Occipital lobe (tissue), 3 donors: ENCODE measurements at places on chromosomes 6 and 20. TPM values are rescaled to one million over a fixed set of nuclear protein-coding genes. Genes with fewer than 3 reads are reported as not detected.

GRCh38 chr20:18705490-18705889, 108.1 kb upstream of the SCP2D1 start:
- DNase-seq, result no peak

DNA sequence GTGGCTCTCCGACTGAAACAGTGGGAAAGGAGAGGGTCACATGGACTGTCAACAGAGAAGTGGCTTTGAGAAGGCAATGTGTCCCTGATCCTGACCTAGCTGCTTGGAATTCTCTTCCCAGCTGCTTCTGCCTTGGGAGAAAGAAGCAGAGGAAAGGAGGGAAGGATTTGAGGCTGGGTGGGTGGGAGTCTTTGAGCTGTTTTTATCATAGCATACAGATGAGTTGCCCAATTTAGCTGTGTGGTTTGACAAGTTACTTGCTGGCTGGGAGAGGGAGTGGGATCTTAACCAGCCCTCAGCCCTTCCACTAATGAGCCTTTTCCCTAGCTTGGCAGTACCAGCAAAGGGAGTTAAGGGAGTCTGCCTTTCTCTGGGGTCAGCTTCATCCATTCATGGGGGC, 51.1 kb upstream of the MYL9 start:
- no peak for DNase-seq

DNA sequence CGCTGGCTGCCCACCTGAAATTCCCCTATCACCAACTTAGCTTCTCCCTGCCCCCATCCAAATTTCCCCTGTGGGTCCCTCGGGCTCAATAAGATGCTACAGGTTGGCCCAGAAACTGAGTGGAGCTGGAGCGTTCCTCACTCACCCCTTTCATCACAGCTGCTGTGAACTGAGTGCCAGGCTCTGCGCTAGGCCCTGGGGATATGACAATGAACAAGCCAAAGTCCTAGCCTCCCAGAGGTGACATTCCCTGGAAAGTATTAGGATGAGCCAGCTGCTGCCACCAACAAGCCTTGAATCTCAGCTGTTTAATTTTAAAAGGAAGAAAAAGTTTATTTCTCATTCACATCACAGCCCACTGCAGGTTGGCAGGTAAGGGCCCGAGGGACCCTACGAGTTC, 86.6 kb upstream of the EYA2 start:
- DNase-seq, result no peak

DNA sequence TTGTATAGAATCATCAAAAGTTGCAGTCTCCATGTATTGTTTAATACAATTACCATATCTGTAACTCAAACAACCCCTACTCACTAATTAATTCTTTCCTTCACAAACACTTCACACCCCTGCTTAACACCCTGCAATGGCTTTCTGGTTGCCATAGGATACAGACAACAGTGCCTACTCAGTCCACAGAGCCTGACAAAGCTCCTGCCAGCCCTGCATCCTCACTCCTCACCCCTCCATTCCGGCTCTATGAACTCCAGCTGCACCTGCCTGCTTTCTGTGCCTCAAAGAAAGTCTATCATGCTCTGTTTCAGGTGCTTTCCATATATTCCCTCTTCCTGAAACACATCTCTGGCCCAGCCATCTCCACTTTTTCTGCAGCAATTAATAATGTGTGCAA, 253.4 kb downstream of the HACE1 start:
- no peak for DNase-seq

DNA sequence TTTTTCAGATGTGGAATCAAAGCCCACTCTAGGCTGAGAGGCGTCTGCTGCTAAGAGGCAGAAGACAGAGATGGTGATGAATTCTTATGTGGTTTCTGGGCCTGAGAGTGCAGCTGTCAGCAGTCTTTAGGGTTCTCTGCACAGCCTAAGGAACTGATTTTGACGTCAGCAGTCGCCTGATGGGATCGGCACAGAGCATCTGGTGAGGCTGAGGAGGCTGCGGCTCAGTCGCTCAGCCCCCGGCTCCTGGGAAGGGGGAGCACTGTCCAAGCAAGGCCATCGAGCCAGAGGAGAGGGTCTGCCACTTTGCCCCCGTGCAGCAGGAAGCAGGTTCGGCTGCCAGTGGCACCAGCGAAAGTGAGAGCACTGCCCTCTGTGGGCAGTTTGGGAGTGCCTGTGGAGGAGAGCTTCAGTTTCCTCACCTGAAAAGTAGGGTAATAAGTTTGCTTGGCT, 92.5 kb downstream of the TCP11 start:
- DNase-seq, result peak; percentile 48

GRCh38 chr6:166595061-166595780, 8.7 kb upstream of the RAMACL start:
- DNase-seq, result no peak

DNA sequence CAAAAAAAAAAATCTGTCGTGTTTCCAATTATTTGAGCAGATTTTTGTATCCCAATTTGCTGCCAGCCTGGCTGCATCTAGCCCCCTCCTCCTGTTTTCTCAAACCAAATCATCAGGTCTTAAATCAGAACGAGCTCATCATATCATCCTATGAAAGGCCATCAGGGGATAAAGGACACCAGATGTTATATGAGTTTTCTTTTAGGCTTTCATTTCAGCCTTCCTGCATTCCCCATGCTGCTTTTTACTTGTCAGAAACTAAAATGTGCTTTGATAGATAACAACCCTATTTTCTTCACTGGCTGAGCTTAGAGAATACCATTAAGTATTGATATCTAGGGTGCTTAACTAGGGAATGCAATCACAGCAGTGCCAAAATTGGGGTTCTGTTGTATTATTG, 968.4 kb upstream of the SLC35B3 start:
- DNase-seq, result no peak

DNA sequence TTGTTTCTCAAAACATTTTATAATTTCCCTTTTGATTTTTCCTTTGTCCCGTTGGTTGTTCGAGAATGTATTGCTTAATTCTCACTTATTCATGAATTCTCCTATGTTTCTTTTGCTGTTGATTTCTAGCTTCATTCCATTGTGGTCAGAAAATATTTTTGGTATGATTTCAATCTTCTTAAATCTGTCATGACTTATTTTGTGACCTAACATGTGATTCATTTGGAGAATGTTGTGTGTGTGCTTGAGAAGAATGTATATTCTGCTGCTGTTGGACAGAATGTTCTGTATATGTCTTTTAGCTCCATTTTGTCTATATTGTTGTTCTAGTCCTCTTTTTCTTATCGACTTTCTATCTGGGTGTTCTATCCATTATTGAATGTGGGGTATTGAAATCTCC, 286.2 kb upstream of the RNF217 start:
- DNase-seq, result no peak

- DNase-seq, result no peak
Observed at GRCh38 chr20:13449868-13450434, 188.8 kb downstream of the TASP1 start.

DNA sequence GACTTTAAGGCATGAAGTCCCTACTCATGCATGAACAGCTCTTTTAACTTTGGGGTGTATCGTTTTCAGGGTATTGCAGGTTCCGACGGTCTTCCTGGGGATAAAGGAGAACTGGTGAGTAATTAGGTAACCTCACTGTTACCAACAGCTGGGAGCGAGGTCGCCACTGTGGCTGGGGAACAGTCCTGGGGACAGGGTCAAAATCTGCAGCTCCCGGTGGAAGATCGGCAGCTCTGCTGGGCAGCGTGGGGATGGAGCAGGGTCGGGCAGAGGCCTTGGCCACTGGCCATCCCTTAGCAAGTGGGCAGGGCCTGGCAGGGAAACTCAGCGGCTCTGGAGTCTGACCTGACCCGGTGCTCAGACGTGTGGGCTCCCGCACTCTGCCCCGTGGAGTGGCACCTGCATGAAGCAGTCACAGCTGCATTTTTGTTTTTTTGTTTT, 16.1 kb downstream of the COL9A3 start:
- no peak for DNase-seq

- no peak for DNase-seq
Observed at GRCh38 chr20:20143646-20144045, 91.3 kb downstream of the CFAP61 start.

DNA sequence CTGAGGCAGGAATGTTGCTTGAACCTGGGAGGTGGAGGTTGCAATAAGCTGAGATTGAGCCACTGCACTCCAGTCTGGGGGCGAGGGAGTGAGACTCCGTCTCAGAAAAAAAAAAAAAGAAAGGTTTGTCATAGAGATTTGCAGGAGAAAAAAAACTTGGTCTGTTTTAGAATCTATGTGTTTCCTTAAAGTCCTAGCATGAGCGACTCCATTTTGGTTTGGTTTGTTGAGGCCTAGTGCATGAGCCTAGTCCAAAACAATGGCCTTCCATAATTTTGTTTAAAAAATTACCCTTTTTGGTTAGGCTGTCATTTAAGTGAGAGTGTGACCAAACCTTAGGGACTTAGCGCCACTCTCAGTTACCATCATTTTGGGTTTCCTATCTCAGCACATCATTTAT, 8.2 kb upstream of the GNMT start:
- DNase-seq, result no peak

DNA sequence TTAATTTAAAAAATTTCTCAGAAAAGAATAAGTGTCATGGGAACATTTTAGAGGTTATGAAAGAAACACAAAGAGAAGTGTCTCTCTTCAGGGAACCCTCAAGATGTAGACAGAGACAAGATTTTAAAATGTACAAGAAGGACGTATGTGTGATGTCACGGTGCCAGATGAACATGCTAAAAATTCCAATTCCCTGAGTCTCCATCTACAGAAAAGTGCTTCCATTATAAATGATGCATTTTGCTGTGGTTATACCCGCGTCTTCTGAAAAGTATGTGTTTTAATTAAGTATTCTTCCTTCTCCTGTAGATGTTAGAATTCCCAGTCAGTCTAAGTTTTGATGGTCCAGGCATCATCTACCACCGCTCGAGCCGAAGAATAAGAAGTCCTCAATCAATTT, 489.1 kb downstream of the PREX1 start:
- DNase-seq, result no peak

DNA sequence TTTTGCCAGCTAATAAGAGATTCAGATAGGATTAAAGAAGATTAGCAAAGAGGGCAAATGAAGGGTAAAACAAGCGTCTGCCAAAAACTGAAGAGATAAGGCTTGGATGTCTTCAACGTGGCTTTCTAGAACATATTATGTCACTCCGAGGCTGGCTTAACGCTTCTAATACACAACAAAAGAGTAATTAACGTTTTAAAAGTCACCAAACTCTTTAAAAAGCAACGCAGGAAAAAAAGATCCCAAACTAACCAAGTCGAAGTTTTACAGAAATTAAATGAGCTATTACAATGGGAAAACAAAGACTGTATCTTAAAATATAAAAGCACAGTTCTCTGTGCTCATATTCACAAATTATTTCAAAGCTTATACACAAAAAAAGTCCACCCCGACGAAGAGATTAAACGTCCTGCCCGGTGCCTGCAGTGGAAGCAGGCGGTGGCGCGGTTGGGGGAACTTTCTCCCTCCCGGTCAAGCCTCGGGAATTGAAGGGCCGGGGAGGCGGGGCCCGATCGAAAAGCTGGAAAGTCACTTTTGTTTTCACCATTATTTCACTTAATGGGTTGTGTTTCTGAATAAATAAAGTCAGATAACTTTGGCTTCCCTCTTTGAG, 1.2 kb downstream of the MAK start:
- DNase-seq, result no peak

DNA sequence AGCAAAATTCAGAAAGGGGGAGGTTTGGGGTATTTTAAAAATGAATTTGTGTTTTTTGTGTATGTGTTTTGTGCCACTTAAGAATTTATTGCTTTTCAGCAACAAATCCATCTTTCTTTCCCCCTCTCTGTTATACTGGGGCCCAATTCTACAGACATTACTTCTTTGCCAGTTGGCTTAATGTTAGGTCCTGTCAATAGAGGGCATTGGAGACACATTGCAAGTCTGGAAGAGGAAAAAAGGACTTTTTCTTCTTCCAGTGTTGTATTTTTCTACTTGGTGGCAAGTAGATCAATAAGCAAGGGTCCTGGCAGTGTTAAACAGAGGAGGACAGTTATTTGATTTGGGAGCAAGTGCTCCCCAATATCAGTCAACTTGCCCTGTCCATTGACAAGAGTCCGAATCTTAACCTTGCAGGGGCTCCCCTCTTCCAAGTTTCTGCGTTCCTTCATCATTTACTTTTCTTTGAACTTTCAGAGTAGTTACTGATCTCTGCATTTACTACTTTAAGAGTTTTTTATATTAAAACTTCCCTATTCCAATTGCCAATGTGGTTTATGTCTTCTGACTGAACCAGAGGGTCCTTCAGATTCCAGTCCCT, 23.4 kb downstream of the SCML4 start:
- no peak for DNase-seq

GSTA1 gene
- total RNA-seq, result 0.31 TPM

COL21A1 gene
- 1.9 TPM for total RNA-seq

NAA20 gene
- 50.5 TPM for total RNA-seq

MRPL2 gene
- 8.9 TPM for total RNA-seq

DUSP15 gene
- 3.0 TPM for total RNA-seq

GRM1 gene
- 22.3 TPM for total RNA-seq

SMPDL3A gene
- 20.4 TPM for total RNA-seq

COL9A1 gene
- 4.4 TPM for total RNA-seq
